NCI-H187 treated with DMSO at 0.1 percent for 48 hours (cell line): ENCODE measurements at places on chromosomes 12 and 14.

GRCh38 chr12:16560273-16560672, 45.7 kb downstream of the LMO3 start:
- no peak for DNase-seq

DNA sequence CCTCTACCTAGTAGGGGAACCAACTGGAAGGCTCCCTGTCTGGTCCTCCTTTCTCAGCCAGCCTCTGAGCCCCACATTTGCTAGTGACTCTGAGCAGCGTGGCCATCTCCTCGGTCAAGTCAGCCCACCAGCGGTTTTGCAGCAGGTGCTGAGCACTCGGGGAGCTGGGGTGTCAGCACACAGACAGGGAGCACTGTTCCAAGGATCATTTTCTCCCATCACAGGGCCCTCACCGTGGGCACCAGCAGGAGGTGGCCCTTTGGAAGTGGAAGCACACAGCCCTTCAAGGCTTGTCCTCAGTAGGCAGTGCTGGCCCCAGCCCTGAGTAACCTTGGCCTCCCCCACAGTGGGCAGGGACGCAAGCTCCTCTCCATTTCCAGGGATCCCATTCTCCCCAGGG, 24.1 kb upstream of the EML1 start:
- DNase-seq = no peak

GRCh38 chr12:103858953-103859601, 18.0 kb upstream of the NT5DC3 start:
- DNase-seq = no peak

DNA sequence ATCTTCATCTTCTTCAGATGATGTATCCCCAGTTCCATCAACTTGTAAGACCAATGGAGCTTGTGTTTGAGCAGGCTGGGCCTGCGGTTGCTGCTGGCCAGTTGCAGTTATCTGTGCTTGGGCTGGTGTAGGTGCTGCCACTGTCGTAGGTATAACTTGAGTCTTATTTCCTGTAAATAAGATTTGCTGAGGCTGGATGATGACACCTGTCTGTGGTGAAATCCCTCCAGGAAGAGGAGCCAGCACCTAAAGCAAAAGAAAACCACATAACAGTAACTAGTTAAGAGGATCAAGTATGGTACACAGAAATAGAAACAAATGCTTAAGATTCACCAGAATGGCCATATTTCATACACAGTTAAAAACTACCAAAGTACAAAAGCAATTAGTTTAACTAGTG, 28.2 kb downstream of the GTF2A1 start:
- no peak for DNase-seq

- DNase-seq = peak; percentile 85
These were observed 452.7 kb upstream of the PDE3A start for GRCh38 chr12:19915392-19916195.
